Vagina (tissue), 2 donors: ENCODE measurements at places on chromosomes 2 and 18. TPM values are rescaled to one million over a fixed set of nuclear protein-coding genes. Genes with fewer than 3 reads are reported as not detected.

Gene RAB6C
- total RNA-seq: not detected

Gene DPYSL5
- 0.74 TPM for total RNA-seq

Gene UGT1A8
- not detected for total RNA-seq

Gene VAMP8
- 46.2 TPM for total RNA-seq

Gene ST3GAL5
- 16.2 TPM for total RNA-seq

- DNase-seq: no peak
- no peaks in the 10 kb centered on the region for H3K36me3 ChIP-seq
- no peaks in the 10 kb centered on the region for H3K27me3 ChIP-seq
- no peak overlapping the region for H3K27ac ChIP-seq
- H3K4me3 ChIP-seq: no peak overlapping the region
Measured at GRCh38 chr2:234169674-234170073, 119.2 kb downstream of the SPP2 start.

DNA sequence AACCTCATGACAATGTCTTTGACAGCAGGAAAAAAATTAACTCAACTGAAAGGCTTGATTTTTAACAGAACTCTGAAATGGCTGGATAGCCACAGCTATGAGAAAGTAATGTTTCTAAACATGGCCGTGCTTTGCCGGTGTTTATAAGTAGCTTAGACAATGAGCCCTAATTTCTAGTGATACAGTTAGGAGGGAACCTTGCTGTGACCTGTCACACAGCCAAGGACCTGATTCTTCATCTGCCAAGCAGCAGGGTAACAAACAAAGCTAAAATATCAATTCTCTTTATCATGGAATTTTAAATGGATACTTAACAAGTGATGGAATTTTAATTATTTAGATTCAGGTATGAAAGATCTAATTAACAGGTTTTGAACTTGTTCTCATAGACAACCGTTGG, 24.3 kb upstream of the DYNC2LI1 start:
- H3K4me3 ChIP-seq: no peak overlapping the region
- no peaks in the 10 kb centered on the region for H3K36me3 ChIP-seq
- no peaks in the 10 kb centered on the region for H3K4me1 ChIP-seq

GRCh38 chr2:24272161-24272802, 88.1 kb downstream of the ITSN2 start:
- DNase-seq: no peak
- no peak overlapping the region for H3K27ac ChIP-seq
- peaks cover 9% of the 10 kb centered on the region for H3K4me1 ChIP-seq
- H3K36me3 ChIP-seq: peaks cover 40% of the 10 kb centered on the region

DNA sequence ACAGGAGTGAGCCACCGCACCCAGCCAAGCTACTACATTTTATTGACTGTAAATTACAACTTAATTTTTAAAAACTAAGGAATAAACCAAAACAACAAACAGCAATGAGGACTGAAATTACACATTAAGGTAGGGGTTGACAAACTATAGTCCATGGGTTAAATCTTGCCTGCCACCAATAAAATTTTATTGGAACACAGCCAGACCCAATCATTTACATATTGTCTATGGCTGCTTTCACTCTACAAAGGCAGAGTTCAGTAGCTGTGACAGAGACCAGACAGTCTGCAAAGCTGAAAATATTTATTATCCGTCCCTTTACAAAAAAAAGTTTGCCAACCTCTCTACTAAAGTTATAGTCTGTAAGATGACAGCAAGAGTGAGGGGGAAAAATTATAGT, 24.3 kb upstream of the UGP2 start:
- H3K36me3 ChIP-seq: no peaks in the 10 kb centered on the region
- H3K4me1 ChIP-seq: no peaks in the 10 kb centered on the region
- H3K4me3 ChIP-seq: no peak overlapping the region
- no peaks in the 10 kb centered on the region for H3K27me3 ChIP-seq
- DNase-seq: no peak
- H3K27ac ChIP-seq: no peak overlapping the region

DNA sequence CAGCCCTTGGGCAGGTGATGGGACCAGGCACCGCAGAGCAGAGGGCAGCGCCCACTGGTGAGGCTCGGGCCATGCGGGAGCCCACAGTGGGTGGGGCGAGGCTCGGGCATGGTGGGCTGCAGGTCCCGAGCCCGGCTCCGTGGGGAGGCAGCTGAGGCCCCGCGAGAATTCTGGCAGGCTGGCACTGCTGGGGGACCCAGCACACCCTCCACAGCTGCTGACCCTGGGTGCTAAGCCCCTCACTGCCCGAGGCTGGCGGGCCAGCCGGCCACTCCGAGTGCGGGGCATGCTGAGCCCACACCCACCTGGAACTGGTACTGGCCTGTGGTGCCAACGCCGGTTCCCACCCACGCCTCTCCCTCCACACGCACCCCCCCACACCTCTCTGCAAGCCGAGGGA, 29.7 kb upstream of the COL3A1 start:
- DNase-seq: no peak
- H3K4me1 ChIP-seq: no peaks in the 10 kb centered on the region
- H3K4me3 ChIP-seq: no peak overlapping the region
- H3K27me3 ChIP-seq: no peaks in the 10 kb centered on the region
- H3K36me3 ChIP-seq: no peaks in the 10 kb centered on the region

DNA sequence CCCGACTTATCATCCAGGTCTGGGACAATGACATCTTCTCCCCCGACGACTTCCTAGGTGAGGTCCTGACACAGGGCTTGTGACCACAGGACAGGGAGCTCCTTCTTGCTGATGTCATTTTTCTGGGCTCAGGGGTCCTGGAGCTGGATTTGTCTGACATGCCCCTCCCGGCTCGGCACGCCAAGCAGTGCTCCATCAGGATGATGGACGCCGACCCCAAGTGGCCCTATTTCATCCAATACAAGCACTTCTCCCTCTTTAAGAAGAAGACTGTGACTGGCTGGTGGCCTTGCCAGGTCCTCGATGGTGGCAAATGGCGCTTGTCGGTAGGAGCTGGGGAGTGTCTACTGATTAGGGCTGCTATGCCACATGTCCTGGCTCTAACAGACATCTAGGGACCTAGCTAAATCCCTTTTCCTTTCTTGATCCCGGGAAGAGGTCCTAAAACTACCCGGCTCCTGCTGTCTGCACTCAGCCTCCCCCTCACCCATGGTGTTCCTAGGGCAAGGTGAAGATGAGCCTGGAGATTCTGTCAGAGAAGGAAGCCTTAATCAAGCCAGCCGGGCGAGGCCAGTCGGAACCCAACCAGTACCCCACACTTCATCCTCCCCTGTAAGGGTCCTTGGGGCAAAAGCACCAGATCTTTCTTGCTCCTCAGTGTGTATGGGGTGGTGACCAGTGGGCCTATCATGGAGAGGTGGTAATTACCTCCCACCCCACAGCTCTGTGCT, 36.7 kb downstream of the LMAN2L start:
- H3K27me3 ChIP-seq: no peaks in the 10 kb centered on the region
- peaks cover 29% of the 10 kb centered on the region for H3K36me3 ChIP-seq
- H3K27ac ChIP-seq: no peak overlapping the region
- H3K4me1 ChIP-seq: no peaks in the 10 kb centered on the region
- DNase-seq: no peak

- H3K4me3 ChIP-seq: peak overlapping the region; percentile 17
- H3K27me3 ChIP-seq: no peaks in the 10 kb centered on the region
- DNase-seq: no peak
Measured at GRCh38 chr2:205024822-205025518, 479.7 kb downstream of the PARD3B start.

- H3K27ac ChIP-seq: no peak overlapping the region
- H3K27me3 ChIP-seq: no peaks in the 10 kb centered on the region
- H3K4me1 ChIP-seq: no peaks in the 10 kb centered on the region
- DNase-seq: no peak
- H3K4me3 ChIP-seq: no peak overlapping the region
Measured at GRCh38 chr2:14358774-14359173, 273.7 kb upstream of the LRATD1 start.

DNA sequence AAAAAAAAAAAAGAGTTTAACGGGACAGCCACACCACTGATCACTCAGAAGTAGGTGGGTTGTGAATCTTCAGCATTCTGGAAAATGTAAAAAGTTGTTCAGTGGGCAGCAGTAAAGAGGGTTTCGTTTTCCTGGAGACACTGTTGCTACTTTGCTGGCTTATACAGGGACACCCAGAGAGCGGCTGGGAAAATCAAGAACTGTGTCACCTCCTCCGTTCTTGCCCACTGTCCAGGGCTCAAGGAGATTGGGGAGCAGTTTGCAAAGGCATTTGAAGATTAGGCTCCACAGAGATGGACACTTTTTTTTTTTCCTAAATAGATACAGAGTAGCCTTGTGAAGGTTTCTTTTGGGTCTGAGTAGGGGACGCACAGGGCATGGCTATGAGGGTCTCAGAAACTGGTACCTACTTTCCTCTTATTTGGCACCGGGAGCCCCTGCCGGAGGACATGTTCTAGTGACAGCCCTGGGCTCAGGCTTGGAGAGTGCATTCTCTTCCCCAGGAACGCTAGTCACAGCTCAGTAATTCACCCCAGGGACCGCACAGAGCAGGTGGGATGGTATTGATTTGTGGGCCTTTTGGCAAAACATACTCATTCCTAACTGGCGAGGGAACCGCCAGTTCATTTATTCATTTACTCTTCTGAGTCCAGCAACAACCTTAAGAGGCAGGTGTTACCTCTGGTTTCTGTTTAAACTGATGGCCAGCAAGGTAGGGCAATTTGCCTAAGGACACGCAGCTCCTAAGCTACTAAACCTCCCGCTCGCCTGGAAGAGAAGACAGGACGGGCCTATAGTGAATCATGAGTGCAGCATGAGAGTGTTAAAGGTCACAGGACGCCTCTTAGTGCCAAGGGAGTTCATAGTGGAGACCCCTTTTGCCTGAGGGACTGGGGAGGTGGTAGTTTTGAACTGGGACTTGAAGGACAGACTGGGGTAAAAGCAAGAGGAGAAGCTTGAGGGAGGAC, 53.1 kb downstream of the HPCAL1 start:
- no peak overlapping the region for H3K27ac ChIP-seq
- H3K4me3 ChIP-seq: no peak overlapping the region
- H3K27me3 ChIP-seq: no peaks in the 10 kb centered on the region
- no peaks in the 10 kb centered on the region for H3K36me3 ChIP-seq
- no peak for DNase-seq
